Dermis blood vessel endothelial cell (primary cell): ENCODE measurements at places on chromosomes 16 and 17.

GRCh38 chr16:66740010-66740409, 11.4 kb downstream of the DYNC1LI2 start:
- peak; percentile 68 for DNase-seq

- DNase-seq: no peak
Measured at GRCh38 chr17:29032857-29033197, 10.1 kb upstream of the PIPOX start.

- no peak for DNase-seq
Measured at GRCh38 chr16:74721716-74722115, 21.1 kb upstream of the MLKL start.

GRCh38 chr16:27618606-27619327, 68.8 kb downstream of the KATNIP start:
- no peak for DNase-seq

DNA sequence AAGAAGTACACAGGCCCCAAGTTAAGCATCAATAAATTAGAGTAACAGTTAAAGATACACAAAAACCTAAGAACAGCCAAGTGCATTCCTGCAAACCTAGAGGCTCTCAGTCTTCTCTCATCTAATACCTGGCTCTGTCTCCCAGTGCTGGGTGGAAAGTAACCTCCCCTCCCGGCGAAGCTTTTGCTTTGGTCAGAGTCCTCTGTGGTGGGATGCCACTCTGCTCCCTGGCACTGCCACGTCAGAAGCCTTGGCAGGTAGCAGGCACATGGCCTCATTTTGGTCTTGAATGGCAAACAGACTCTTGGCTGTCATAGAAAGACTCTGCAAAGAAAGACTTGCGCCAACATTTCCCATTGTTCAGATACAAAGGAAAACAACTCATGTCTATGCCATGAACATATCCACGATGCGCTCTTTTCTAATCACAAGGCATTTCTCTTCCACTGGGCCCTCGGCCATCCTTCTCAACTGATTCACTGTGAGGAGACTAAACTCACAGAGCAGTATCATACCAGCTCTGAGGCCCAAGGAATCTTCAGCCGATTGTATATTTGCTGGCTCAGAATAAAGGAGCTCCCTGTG, 21.2 kb downstream of the MTHFSD start:
- DNase-seq: no peak

- DNase-seq: peak; percentile 43
Measured at GRCh38 chr17:1999557-2000251, 25.4 kb downstream of the RTN4RL1 start.

GRCh38 chr16:48117217-48118105, 38.3 kb downstream of the ABCC12 start:
- DNase-seq: peak; percentile 63

DNA sequence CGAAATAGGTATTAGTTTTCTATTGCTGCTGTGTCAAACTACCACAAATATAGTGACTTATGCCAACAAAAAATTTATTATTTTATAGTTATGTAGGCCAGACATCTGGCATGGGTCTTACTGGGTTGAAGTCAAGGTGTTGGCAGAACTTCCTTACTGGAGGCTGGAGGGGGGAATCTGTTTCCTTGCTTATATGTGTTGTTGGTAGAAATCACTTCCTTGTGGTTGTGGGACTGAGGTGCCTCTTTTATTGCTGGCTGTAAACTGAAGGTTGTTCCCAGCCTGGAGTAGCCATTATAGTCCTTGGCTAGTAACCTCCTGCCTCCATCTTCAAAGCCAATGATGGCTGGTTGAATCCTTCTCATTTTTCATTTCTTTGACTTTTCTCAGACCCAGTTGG, 439.8 kb upstream of the EEF2KMT start:
- no peak for DNase-seq

DNA sequence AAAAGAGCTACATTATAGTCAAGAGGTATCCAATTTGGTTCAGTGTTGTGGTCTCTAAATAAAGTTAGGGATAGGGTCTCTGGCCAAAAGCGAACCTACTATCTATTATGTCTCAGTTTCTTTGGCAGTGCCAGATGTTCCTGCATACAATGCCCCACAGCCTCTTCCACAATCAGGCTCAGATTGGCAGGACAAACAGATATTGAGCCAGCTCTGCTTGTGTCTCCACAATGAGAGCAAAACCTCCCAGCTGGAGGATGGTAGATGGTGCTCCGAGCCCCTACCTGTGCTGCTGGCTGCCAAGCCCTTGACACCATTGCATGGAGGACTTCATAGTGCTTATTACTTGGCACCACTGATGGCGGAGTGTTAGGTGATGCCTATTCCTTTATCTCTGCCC, 19.7 kb downstream of the PHAF1 start:
- no peak for DNase-seq

DNA sequence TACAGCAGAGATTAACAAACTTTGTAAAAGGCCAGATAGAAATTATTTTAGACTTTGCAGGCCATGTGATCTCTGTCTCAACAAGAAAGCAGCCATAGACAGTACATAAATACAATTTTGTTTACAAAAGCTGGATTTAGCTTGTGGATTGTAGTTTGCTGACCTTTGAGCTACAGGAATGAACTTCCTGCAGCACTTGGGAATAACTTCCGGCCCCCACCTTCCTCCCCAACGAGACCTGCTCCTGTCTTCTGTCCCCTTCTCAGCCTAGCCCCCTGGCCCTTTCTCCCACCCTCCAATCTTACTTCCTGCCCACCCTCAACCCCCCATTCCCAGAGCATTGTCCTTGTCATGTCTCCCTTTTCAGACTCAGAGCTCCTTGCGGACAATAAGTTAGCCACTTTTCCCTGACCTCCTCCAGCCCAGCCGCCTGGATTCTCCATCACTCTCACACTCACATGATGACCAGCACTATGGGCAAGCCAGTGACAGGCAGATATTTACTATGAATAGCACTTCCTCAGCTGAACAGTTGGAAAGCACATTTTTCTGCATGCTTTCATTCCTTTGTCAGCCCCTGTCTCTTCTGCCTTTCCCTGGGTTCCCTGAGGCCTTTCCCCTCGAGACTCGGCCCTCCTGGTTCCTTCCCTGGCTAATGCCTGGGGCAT, 27.6 kb upstream of the DLX3 start:
- no peak for DNase-seq

DNA sequence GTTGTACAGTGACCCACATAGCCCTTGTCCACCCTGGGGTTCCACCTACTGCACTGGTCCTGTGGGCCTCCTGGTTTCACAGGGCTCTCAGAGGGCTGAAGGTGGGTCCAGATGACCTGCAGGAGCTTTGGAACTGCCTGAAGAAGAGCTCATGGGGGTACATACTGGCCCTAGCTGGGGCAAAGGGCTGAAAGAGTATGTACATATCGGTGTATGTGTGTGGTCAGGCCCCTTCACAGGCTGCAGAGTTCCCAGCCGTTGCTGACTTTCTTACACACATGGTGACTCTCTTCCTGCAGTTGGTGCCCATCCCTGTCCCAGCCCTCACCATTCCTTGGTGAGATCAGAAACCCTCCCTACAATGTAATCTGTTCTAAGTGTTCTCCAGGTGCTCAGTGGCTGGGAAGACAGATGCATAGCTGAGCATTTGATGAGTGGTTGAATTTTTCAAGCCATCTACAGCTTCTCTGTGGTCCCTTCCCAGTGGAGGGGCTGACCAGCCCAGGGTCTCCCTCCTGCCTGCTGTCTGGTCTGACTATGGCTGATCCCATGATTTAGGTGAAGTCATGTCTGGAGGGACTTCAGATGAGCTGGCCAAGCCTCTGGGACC, 2.4 kb upstream of the NFATC3 start:
- no peak for DNase-seq

- DNase-seq: peak; percentile 36
Measured at GRCh38 chr17:75996665-75997590, 3.7 kb upstream of the CDK3 start.

GRCh38 chr16:76882105-76882504, 308.9 kb upstream of the MON1B start:
- DNase-seq: no peak

DNA sequence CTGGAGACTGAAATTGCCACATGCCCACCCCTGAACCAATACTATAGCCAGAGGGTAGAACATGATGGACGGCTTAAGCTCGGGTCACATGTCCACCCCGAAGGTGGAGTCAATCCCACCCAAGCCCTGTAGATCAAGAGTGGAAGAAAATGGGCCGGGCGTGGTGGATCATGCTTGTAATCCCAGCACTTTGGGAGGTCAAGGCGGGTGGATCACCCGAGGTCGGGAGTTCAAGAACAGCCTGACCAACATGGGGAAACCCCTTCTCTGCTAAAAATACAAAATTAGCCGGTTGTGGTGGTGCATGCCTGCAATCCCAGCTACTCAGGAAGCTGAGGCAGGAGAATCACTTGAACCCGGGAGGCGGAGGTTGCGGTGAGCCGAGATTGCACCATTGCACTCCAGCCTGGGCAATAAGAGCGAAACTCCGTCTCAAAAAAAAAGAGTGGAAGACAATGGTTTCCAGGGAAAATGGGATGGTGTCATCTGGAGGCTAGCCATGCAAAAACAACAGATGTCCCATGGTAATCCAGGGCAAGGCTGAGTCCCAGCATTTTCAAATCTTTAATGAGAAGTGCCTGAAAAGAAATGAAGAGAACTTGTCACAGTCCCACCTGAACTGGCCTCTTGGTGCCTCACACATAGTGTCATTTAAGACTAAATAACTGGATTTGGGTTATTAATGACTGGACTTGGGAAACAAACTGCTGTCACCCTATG, 30.1 kb downstream of the CD300LF start:
- no peak for DNase-seq

DNA sequence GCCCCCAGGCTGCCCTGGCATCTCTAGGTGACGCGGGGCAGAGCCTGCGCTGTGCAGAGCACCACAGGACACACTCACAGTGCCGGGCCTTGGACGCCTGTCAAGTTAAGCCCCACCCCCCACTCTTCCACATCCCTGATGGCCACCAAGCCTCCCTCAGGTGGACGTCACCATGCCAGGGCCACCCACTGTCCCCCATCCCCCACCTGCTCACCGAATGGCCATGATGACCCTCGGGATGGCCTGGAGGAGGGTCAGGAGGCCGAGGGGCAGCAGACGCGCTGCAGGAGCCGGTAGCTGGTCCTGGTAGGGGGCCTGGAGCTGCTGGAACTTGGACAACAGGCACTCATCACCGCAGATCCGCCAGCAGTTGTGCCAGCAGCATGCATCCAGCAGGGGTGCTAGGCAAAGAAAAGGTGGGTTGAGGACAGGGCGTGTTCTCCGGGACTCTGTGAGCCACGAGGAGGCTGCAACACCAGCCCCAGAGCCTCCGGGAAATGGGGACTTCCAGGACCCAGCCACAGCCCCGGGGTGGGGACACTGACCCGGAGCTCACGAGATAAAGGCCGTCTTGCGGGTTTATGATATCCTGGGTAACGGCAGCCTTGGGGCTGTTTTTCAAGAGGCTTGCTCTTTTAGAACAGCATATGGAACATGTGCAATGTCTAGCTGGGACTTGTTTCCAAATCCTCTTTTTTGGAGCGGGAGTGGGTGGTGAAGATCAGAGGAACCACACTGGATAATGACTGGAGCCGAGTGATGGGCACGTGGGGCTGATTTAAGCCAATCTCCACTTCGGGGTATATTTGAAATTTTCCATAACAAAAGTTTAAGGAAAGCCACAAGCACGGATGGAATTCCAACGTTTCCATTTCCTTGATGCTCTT, 11.4 kb downstream of the C16orf95 start:
- no peak for DNase-seq

- DNase-seq: no peak
Measured at GRCh38 chr17:20995873-20996723, 46.7 kb downstream of the USP22 start.

DNA sequence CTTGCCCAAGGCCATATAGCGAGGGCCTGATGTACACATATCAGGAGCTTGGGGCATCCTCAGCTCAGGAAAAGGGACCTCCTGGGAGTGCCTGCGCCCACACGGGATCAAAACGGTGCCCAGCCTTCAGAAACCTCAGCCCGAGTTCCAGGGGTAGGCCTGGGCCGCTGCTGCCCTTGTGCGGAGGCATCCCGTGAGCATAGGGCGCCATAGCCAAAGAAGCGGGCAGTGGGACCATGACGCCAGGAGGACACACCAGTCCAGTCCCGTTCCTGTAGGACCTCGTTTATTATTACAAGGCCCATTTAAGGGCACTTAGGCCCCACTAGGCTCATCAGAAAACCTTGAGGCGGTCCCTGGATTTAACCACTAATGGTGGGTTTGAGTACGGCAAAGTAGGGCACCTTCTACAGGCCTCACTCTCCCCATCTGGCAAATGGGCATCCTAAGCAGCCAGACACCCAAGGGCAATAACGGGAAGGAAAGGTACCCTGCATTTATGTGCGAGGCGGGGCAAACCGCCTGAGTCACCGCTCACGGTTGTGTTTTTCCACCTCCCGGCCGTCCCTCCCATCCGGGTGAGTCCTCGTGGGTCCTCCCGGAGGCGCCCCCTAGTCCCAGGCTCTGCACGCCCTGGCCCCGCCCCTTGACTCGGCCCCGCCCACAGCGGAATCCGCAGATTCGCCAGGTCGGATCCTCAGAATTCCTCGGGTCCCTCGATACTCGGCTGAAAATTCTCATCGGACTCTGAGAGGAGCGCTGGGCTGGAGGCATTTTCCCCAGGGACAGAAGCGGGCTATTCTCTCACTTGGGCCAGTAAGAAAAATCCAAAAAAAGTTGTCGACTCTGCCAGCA, 726 bp upstream of the SETD1A start:
- peak; percentile 93 for DNase-seq

DNA sequence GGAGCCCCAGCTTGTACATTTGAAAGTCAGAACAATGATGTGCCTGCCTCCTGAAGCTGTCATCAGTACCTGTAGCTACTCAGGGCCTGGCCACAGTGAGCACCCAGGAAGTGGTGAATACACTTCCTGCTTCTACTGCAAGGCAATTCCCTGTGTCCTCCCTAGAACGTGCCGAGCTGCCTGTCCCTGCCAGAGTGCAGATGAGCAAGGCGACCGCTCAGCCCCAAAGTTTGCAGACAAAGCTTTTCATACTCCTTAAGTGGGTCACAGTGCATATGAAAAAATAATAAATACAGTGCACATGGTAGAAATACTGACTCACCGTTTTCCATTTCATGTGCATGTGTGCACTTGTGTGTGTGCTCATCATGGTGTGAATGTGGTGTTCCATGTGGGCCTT, 77.3 kb downstream of the MPRIP start:
- peak; percentile 37 for DNase-seq

GRCh38 chr17:20010099-20010863, 1.1 kb downstream of the SPECC1 start:
- DNase-seq: peak; percentile 72

GRCh38 chr16:66001432-66001831, 365.1 kb upstream of the CDH5 start:
- no peak for DNase-seq

- DNase-seq: no peak
Measured at GRCh38 chr16:50696126-50696525, 2.7 kb downstream of the NOD2 start.

DNA sequence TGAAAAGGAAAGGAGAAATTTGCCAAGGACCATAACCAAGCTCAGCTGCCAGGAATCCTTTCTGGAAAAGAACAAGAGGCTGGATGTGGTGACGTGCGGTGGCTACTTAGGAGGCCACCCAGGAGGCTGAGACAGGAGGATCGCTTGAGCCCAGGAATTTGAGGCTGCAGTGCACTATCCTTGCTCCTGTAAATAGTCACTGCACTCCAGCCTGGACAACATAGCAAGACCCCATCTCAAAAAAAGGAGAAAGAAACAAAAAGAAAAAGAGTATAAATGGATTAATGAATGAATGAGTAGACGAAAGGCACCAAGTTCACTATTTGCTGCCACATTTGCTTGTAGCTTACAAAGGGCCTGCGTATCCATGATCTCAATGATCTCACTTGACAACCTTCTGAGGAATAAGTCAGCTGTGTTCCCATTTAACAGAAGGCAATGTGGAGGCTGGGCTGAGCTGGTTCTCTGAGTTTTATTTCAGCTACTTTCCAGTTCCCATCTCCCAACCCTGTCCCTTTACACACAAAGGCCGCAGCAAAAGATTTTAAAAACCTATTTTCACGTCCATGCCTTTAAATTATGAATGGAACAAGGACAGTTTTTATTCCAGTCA, 29.8 kb downstream of the ARSG start:
- no peak for DNase-seq
